ENCODE measurements at places on chromosomes 2 and 18. TPM values are rescaled to one million over a fixed set of nuclear protein-coding genes. Genes with fewer than 3 reads are reported as not detected.

GRCh38 chr2:6224267-6224666 is 532.1 kb downstream of the SOX11 start:
- no peak overlapping the region for H3K27ac ChIP-seq
- no peaks in the 10 kb centered on the region for H3K27me3 ChIP-seq
- H3K4me3 ChIP-seq, result no peak overlapping the region

GRCh38 chr18:51398104-51398503 is 200.6 kb upstream of the MEX3C start:
- peaks cover 6% of the 10 kb centered on the region for H3K27me3 ChIP-seq
- H3K4me3 ChIP-seq, result no peak overlapping the region
- DNase-seq, result no peak

DNA sequence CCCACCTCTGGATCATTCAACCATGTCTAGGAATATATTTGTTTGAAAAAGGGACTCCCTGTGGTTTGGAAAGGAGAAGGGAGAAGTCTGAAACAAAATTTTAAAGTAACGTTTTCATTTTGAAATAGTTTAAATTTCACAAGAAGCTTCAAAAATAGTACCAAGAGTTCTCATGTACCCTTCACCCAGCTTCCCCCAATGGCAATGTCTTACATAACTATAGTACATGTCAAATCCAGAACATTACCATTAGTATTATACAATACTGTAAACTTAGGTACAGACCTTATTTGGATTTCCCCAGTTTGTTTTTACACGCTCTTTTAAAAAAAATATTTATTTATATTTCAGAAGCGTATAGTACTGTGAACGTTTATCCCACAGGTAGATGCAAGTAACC is 4.0 kb upstream of the LYG2 start:
- H3K4me3 ChIP-seq, result no peak overlapping the region
- no peak for DNase-seq
- H3K27ac ChIP-seq, result no peak overlapping the region
- H3K36me3 ChIP-seq, result peaks cover 3% of the 10 kb centered on the region
- no peaks in the 10 kb centered on the region for H3K4me1 ChIP-seq

- peaks cover 6% of the 10 kb centered on the region for H3K36me3 ChIP-seq
- peaks cover 3% of the 10 kb centered on the region for H3K27me3 ChIP-seq
- H3K4me1 ChIP-seq, result no peaks in the 10 kb centered on the region
- H3K27ac ChIP-seq, result no peak overlapping the region
Observed at GRCh38 chr2:235728800-235729556, 235.1 kb downstream of the AGAP1 start.

DNA sequence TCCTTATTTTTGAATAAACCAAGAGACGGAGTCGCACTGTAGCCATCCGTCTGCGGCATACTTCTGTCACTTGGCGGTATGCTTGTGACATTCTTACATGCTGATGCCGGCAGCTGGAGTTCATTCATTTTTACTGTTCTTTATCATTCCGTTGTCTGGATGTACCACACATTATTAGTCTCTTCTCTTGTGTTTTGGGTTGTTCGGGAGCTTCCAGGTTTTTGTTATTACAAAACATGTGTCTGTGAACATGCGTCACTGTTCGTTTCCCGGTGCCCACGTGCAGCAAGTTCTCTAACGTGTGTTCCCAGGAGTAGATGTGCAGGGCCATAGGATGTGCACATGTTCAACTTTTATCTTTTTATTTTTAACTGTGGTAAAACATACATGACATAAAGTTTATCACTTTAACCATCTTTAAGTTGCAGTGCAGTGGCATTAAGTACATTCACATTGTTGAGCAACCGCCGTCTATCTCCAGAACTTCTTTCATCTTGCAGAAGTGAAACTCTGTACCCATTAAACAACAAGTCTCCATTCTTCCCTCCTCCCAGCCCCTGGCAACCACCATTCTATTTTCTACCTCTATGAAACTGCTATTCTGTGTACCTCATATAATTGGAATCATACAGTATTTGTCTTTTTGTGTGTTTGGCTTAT is 40.1 kb downstream of the MTCL1 start:
- H3K27me3 ChIP-seq, result no peaks in the 10 kb centered on the region
- H3K27ac ChIP-seq, result no peak overlapping the region
- H3K4me1 ChIP-seq, result peaks cover 41% of the 10 kb centered on the region
- peaks cover 3% of the 10 kb centered on the region for H3K36me3 ChIP-seq
- DNase-seq, result no peak
- no peak overlapping the region for H3K4me3 ChIP-seq

- H3K27me3 ChIP-seq, result no peaks in the 10 kb centered on the region
- no peak overlapping the region for H3K4me3 ChIP-seq
- DNase-seq, result no peak
- no peaks in the 10 kb centered on the region for H3K36me3 ChIP-seq
- no peak overlapping the region for H3K27ac ChIP-seq
- no peaks in the 10 kb centered on the region for H3K4me1 ChIP-seq
Observed at GRCh38 chr2:28486526-28486925, 9.3 kb upstream of the PLB1 start.

DNA sequence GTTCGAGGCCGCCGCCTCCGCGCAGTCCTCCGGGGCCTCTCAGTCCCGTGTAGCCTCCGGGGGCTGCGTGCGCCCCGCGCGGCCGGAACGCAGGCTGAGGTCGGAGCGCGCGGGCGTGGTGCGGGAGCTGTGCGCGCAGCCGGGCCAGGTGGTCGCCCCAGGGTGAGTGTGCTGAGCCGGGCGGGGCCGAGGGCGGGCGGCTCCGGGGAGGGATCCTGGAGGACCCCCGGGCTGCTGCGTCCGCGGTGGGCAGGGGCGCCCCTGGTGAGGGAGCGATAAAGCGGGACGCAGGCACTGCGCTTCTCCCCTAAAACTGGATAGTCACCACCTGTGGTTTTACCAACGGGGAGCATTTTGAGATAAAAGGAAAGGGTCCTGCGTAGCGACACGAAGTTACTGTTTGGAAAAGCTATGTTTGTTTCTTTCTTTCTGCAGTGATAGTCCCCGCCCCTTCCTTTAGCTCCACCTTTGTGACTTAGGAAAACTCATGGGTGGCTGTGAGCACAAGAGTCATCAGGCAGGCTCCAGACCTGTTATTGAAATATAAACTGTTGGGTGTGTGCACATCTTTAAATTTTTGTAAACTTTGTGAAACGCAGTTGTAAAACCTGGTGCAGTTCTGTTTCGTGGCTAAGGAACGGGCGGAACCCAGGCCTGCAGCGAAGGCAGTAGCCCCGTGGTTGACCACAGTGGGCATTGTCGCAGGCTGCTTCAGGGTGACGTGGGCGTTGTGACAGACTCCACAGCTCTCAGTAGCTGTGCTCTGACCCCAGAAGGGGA is 687 bp downstream of the CTDP1 start:
- peak overlapping the region; percentile 92 for H3K4me3 ChIP-seq
- H3K4me1 ChIP-seq, result peaks cover 66% of the 10 kb centered on the region
- H3K27ac ChIP-seq, result peak overlapping the region; percentile 97
- DNase-seq, result peak; percentile 80

DNA sequence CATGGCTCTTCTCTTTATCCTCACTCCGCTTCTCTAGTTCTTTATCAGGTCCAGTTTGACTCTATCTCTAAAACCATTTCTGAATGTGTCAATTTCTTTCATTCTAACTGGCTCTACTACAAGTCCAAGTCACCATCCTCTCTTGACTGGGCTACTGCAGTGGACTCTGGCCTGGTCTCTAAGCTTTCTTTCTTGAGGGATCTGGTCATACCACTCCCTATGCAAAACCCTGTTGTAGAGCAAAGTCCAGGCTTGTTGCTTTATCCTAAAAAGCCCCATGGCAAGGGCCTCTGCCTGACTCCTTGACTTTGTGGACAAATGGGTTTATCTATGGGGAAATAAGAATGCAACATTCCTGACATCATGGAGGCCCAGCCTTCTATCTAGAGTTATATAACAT is 87.1 kb downstream of the BCL2L11 start:
- H3K4me3 ChIP-seq, result no peak overlapping the region
- H3K4me1 ChIP-seq, result peaks cover 27% of the 10 kb centered on the region
- peaks cover 14% of the 10 kb centered on the region for H3K36me3 ChIP-seq
- no peak overlapping the region for H3K27ac ChIP-seq

GRCh38 chr2:203812294-203813221 is 55.0 kb upstream of the CTLA4 start:
- H3K27me3 ChIP-seq, result peaks cover 3% of the 10 kb centered on the region
- DNase-seq, result no peak
- H3K4me3 ChIP-seq, result peak overlapping the region; percentile 28

GRCh38 chr2:62641410-62641843 is 64.1 kb upstream of the EHBP1 start:
- no peak overlapping the region for H3K27ac ChIP-seq
- H3K4me1 ChIP-seq, result no peaks in the 10 kb centered on the region
- peaks cover 10% of the 10 kb centered on the region for H3K27me3 ChIP-seq
- H3K36me3 ChIP-seq, result no peaks in the 10 kb centered on the region
- H3K4me3 ChIP-seq, result no peak overlapping the region

DNA sequence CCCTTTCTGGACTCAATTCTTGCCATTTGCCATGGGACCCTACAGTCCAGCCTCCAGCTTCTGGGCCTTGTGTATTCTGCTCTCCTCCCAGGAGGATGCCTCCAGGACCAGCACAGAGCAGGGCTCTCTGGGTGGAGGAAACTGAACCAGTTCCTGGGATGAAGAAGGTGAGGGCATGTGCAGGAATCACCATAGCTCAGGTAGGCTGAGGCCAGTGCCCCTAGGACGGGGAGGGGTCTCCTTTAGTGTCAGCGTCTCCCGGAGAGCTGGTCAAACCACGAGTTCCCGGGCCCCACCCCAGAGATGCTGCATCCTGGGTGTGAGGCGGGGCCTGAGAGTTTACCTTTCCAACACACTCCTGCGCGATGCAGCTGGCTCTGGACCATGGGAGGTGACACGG is 5.8 kb upstream of the PRELID3A start:
- H3K27ac ChIP-seq, result no peak overlapping the region
- H3K36me3 ChIP-seq, result no peaks in the 10 kb centered on the region
- H3K4me3 ChIP-seq, result no peak overlapping the region

GRCh38 chr18:63253428-63254372 is 65.9 kb downstream of the BCL2 start:
- H3K4me1 ChIP-seq, result peaks cover 51% of the 10 kb centered on the region
- H3K4me3 ChIP-seq, result peak overlapping the region; percentile 22
- no peak for DNase-seq
- peak overlapping the region; percentile 62 for H3K27ac ChIP-seq
- H3K36me3 ChIP-seq, result no peaks in the 10 kb centered on the region

DNA sequence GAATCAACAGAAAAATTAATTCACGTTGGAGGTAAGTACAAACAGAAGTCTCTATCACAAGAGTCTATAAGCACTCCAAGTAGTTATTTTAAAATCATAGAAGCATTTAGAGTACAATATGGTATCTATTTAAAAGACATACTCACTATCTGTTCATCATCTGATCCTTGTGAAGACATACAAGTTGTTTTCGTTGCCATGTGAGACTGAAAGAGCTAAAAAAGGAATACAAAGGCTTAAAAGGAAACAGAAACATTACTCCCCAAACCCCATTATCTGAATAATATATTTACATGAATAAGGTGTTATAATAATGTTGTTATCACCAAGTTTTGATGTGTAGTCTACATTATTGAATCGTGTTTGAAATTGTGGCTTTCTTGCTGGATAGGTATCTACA is 20.9 kb downstream of the SEPTIN10 start:
- no peak overlapping the region for H3K4me3 ChIP-seq
- DNase-seq, result no peak
- no peak overlapping the region for H3K27ac ChIP-seq
- no peaks in the 10 kb centered on the region for H3K36me3 ChIP-seq
- no peaks in the 10 kb centered on the region for H3K4me1 ChIP-seq
- no peaks in the 10 kb centered on the region for H3K27me3 ChIP-seq

- peaks cover 52% of the 10 kb centered on the region for H3K4me1 ChIP-seq
- H3K36me3 ChIP-seq, result no peaks in the 10 kb centered on the region
Observed at GRCh38 chr2:196406-196805, 67.4 kb downstream of the SH3YL1 start.

GRCh38 chr2:42261518-42262195 is 92.5 kb downstream of the EML4 start:
- H3K27me3 ChIP-seq, result peaks cover 4% of the 10 kb centered on the region
- H3K4me1 ChIP-seq, result peaks cover 7% of the 10 kb centered on the region
- H3K36me3 ChIP-seq, result peaks cover 9% of the 10 kb centered on the region

- no peaks in the 10 kb centered on the region for H3K4me1 ChIP-seq
- no peak for DNase-seq
- peaks cover 2% of the 10 kb centered on the region for H3K27me3 ChIP-seq
- H3K4me3 ChIP-seq, result no peak overlapping the region
- H3K27ac ChIP-seq, result no peak overlapping the region
Observed at GRCh38 chr2:10873171-10873570, 38.6 kb upstream of the KCNF1 start.

DNA sequence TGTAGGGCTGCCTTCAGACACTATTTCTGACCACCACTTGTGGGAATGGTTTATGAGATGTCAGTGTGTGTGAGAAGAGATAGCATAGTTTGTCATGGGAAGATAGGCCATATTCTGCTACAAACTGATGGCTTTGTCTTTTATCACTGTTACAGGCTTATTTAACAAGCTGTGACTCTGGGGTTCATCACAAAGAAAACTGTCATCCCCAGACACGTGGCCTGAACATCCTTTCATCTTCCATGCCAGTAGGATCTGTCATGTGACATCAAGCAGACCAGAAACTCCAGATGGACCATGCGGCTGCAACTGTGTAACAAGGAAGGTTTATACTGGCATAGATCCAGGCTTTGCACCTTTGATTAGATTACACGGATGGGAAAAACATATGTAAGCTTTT is 128.6 kb upstream of the KCNH7 start:
- H3K4me1 ChIP-seq, result no peaks in the 10 kb centered on the region
- H3K27me3 ChIP-seq, result no peaks in the 10 kb centered on the region
- no peak overlapping the region for H3K4me3 ChIP-seq
- no peaks in the 10 kb centered on the region for H3K36me3 ChIP-seq

DNA sequence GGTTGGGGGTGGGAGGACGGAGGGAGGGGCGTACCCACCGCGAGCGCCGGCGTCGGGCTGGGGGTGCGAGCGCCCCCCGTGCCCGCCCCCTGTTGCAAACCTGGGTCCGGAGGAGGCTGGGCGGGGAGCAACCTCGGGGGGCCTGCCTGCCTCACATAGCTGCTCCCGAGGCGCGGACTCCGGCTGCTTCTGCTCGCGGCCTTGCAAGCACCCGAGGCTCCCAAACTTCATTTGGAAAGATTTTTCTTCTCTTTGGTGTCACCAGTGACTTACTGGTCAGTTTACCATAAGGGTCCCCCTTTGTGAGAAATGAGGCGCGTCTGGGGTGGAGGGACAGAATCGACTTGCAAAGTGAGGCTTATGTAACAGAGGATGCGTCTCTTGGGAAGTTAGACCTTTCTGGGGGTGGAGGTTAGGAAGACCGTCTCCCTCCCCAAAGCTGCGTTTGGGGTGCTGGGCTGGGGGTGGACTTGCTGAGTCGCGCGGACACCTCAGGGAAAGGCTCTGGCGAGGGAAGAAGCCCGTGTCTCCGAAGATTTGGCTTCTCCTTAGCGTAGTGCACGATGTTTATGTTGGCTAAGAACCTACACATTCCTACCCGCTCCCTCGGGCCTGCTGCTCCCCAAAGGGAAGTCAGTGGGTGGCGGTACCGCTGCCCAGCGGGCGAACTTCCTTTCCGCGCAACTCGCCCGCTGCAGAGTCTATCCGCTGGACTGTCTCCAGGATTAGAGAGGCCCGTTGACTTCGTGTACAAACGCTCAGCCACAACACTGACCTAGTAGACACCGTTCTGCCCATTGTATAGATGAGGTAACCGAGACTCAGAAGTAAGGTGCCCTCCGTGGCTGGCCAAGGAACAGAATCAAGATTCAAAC is 559 bp downstream of the TMEM37 start:
- H3K27me3 ChIP-seq, result peaks cover 29% of the 10 kb centered on the region
- peaks cover 8% of the 10 kb centered on the region for H3K4me1 ChIP-seq
- no peak for DNase-seq
- no peaks in the 10 kb centered on the region for H3K36me3 ChIP-seq
- H3K27ac ChIP-seq, result no peak overlapping the region

The PGAP1 gene
- 0.62 TPM for polyA plus RNA-seq

The GALR1 gene
- polyA plus RNA-seq, result not detected

The HOXD12 gene
- not detected for polyA plus RNA-seq

The STAMBP gene
- 46.8 TPM for polyA plus RNA-seq

Data from immature natural killer cell (primary cell).